GOT3 (cell line): ENCODE measurements at places on chromosomes 13 and 19.

DNA sequence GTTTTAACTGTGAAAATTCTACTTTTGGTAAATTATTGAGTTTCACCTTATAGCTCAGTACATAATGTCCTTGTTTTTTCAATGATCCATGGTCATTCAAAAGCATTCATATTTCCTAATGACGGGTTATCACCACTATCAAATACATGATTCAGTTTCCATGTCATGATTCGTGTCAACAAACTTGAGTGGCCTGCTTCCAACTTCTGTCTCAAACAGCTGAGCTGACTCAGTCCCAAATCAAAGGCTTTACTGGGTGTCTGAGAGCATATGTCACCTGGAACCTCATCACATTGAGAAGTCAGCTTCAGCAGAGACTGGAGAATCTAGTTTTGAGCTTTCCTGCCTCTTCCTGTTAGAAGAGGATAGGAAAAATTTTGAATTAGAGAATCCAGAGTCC lies 40.3 kb upstream of the SGCG start:
- DNase-seq = no peak

- no peak for DNase-seq
These were observed 17.3 kb downstream of the SIGLEC8 start for GRCh38 chr19:51440846-51441409.

- DNase-seq = no peak
These were observed 92.1 kb downstream of the STARD13 start for GRCh38 chr13:33193428-33193974.

DNA sequence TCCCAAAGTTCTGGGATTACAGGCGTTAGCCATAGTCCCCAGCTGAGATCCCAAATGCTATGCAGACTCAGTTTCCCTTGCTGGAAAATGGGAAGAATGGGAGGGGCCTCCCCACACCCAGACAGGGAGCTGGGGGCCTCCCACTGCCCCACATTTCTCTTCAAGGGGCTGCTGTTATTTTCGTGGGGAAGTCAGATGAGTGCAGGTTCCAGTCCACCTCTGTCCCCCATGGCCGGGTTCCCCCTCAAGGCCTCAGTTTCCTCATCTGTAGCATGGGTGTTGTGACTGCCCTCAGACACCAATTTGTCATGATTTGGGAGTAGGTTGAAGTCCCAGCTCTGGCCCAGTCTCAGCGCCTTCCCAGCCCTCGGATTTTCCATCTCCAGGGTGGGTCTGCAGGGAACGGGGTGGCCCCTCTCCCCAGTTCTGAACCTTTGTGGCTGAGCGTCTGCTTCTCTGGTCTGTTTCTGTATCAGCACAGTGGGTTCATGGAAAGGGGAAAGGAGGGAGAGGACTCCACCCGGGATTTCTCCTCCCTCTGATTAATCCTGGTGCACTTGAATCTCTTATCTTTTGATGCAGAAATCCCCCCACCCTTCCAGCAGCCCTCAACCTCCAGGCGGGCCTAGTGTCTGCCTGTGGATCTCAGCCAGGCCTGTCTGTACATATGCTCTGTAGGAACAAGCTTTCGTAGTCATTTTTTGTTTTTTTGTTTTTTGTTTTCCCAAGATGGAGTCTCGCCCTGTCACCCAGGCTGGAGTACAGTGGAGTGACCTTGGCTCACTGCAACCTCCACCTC lies 12.2 kb downstream of the NFIC start:
- no peak for DNase-seq

- no peak for DNase-seq
These were observed 135.5 kb upstream of the EDNRB start for GRCh38 chr13:78054157-78054556.

- DNase-seq = no peak
These were observed 11.9 kb downstream of the EFNB2 start for GRCh38 chr13:106523576-106523975.

- no peak for DNase-seq
These were observed 1015.7 kb downstream of the PCDH9 start for GRCh38 chr13:66214467-66214866.

DNA sequence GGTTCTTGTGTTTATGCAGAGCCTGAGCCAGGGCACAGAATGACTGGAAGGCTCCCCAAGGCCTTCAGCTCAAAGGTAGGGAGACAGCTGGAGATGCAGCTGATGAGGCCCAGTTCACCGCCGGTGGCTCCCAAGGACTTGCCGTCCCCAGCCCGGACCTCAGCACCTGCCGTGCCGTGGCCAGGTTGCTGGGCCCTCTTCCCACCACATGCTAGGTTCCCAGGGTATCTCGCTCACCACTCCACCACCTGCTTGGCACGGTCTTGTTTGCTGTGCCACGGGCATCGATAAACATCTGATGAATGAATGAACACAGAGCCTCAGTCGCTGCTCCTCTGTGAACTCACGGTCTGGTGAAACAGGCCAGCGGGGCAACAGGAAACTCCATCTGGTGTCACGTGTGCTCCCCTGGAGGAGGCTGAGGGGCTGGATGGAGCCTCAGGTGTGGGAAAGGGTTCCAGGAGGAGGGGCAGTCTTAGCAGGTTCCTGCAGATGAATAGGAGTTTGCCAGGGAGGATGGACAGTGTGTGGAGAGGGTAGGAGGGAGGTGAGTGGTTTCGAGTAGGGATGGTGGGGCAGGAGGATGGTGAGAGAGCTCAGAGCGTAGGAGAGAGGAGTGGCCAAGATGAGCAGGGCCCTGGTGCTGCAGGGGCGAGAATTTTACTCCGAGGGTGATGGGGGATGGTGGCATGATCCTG lies 3.6 kb upstream of the KLK14 start:
- no peak for DNase-seq

DNA sequence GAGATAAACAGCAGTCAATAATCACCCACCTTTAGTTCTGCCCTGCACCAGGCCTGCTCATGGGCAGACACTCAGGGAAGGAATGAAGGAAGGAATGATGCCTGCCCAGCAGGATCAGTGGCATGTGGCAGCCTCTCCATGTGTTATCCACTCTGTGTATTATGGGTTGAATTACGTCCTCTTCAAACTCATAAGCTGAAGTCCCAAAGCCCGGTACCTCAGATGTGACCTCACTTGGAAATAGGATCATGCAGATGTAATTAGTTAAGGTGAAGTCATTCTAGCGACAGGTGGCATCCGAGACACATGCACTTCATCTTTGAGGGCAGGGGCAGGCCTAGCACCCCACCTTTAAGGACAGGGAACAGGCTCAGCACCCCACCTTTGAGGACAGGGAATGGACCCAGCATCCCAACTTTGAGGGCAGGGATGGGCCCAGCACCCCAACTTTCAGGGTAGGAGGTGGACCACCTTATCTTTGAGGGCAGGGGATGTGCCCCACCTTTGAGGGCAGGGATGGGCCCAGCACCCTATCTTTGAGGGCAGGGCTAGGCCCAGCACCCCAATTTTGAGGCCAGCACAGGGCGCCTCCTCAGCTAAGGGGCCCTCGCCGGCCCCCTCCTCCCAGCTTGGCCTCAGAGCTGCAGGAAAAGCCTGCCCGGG lies 127.6 kb downstream of the URI1 start:
- DNase-seq = no peak

DNA sequence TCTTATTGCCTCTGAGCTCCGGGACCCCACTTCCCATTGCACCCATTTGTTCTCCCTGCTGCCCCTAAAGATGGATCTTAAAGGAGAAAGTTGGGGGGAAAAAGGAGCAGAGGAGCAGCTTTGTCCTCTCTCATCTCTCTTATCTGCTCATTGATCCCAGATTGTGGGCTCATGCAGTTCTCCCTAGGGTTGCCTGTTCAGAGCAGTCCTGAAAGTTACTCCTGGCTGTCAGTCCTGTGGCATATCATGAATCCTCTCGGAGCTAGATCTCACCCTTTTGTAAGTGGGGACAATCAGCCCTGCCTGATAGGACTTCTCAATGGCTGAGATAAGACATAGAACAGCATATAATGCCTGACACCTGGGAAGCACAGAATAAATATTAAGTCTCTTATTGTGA lies 440.3 kb downstream of the IRS2 start:
- DNase-seq = no peak

DNA sequence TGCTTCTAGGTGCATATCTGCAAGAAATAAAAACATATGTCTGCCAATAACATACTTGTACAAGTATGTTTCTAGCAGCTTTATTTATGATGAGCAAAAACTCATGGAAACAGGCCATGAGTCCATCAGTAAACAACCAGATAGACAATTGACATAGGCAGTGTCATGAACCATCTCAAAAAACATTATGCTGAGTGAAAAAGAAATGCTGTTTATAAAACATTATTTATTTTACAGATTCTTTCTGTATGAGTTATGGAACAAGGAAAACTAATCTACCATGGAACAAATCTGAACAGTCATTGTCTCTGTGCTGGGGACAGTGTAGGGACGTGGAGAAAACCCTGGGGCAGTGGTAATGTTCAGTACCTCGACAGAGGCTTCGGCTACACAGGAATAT lies 283.9 kb downstream of the UQCRFS1 start:
- no peak for DNase-seq

DNA sequence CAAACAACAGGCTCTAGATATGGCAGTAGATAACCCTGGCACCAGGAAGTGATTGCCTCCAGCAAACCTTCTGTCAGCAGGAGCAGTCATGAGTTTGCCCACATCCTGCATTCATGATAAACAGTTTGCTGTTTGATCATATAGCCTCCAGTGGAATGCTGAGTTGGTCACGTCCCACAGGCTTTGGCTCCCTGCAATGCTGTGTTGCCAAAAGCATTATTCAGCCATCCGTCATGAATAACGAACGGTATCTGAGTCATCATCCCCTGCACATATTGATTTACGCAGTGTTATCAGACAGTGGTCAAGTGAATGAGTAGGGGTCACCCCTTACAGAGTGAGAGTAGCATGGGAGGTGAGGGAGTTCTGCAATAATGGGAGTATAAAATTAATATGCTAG lies 21.9 kb upstream of the ZNF432 start:
- no peak for DNase-seq

DNA sequence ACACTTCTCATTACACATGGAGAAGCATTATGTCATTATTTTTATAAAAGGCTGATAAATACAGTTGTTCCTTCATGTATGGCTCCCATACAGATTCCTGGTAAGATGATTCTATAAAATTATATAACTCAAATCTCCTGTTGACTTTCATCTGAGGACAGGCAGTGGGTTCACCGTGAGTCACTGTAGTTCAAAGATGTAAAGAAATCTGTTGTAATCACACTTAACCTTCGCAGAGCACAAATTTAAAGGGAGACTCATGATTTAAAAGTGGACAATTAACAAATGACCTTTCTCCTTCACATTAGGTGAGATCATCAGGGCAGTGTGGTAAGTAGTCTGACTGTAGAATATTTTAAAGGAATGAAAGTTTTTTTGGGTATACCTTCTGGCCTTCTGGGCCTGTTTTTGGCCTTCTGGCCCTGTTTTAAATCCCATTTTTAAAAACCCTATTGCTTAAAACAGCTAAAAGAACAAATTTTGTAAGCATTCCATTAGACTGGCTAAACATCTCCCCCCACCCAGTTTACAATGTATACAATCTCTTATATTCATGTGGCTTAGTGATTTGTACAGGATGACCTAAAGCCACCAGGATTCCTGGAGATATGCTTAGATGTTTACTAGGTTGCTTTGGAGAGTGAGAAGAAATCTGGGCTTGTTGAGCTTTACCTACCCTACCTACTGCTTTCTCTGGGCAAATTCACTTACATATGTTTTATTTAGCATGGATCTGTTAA lies 171.2 kb downstream of the ITGBL1 start:
- DNase-seq = no peak

- DNase-seq = no peak
These were observed 24.2 kb downstream of the CERS4 start for GRCh38 chr19:8233370-8233769.

DNA sequence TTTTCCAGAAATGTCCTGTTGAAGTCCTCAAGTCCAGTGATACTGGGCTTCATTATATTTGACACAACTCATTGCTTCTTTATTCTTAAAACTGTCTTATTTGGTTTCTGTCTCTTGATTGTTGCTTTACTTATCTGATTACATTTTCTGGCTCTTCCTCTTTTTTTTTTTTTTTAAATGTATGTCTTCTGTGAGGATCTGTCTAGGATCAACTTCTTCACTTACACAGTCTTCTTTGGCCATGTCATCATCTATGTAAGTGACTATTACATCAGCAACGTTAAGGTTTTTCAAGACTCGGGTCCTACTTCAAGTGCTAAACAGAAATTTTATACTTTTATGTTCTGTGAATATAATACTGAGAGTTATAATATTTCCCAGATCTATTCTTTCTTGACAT lies 162.1 kb downstream of the PDS5B start:
- DNase-seq = no peak

DNA sequence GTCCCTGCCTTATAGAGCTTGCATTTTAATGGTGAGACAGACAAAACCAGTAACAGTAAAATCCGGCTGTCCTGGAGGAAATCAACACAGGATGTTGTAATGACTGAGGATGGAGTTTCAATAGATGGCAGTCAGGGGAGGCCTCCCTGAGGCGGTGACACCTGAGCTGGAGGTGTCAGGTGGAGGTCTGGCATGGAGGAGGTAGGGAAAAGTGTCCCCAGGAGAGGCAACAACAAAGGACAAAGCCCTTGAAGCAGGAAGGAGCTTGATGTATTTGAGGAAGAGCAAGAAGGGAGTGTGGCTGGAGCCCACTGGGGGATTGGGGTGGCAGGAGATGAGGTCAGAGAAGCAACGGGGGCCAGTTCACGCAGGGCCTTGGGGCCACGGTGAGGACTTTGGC lies 7.8 kb downstream of the GRIN2D start:
- no peak for DNase-seq

DNA sequence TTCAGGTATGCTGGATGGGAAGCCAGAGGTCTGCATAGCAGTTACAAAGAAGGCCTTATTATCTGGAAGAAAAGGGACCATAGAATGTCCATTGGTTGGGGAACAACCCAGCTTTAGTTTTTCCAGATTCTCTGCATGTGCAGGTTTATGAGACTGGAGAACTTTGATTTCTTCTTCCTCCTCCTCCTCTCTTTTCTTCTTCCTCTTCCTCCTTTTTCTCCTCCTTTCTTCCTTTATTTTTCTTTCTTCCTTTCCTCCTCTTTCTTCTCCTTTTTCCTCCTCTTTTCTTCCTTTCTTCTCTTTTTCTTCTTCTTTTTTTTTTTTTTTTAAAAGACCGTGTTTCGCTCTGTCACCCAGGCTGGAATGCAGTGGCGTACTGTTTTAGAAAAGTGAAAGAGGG lies 30.9 kb downstream of the EPN1 start:
- no peak for DNase-seq

DNA sequence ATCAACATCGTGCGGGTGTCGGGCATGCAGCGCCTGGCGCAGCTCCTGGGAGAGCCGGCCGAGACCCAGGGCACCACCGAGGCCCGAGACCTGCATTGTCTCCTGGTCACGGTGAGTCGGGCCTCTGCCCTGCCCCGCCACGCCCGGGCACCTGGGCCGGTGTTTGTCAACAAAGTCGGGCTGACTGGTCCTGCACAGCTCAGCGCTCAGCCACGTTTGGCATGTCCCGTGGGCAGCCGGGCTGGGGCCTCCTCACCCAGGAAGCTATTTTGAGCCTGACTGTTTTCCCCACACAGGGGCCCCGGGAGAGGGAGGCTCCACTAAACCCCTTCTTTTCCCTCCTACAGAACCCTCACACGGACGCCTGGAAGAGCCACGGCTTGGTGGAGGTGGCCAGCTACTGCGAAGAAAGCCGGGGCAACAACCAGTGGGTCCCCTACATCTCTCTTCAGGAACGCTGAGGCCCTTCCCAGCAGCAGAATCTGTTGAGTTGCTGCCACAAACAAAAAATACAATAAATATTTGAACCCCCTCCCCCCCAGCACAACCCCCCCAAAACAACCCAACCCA lies 1.3 kb downstream of the GADD45B start:
- DNase-seq = no peak
